ENCODE measurements at places on chromosomes 11 and 22. TPM values are rescaled to one million over a fixed set of nuclear protein-coding genes. Genes with fewer than 3 reads are reported as not detected.

MDK gene
- total RNA-seq = 34.8 TPM

OR2AT4 gene
- total RNA-seq = not detected

OR5A1 gene
- total RNA-seq = not detected

APOBEC3G gene
- 3.1 TPM for total RNA-seq

PGR gene
- under 0.01 TPM for total RNA-seq

TMPRSS13 gene
- total RNA-seq = not detected

SLC25A18 gene
- not detected for total RNA-seq

SLC7A4 gene
- total RNA-seq = not detected

DEUP1 gene
- not detected for total RNA-seq

MRGPRX4 gene
- 0.51 TPM for total RNA-seq

IRAG1 gene
- 0.63 TPM for total RNA-seq

C11orf42 gene
- not detected for total RNA-seq

SOX10 gene
- not detected for total RNA-seq

APOA5 gene
- not detected for total RNA-seq

PGA5 gene
- not detected for total RNA-seq

RAB38 gene
- total RNA-seq = 2.4 TPM

OLFML1 gene
- total RNA-seq = 0.25 TPM

OR8G5 gene
- total RNA-seq = not detected

FAM89B gene
- 12.2 TPM for total RNA-seq

DMC1 gene
- total RNA-seq = 0.90 TPM

OSM gene
- total RNA-seq = not detected

E2F8 gene
- total RNA-seq = 0.76 TPM

OR51I1 gene
- total RNA-seq = not detected

LAYN gene
- total RNA-seq = 89.7 TPM

OR8H2 gene
- total RNA-seq = not detected

MUC6 gene
- not detected for total RNA-seq

POU2AF3 gene
- not detected for total RNA-seq

C11orf16 gene
- not detected for total RNA-seq

YPEL4 gene
- 0.13 TPM for total RNA-seq

FZD4 gene
- total RNA-seq = 147 TPM

CNTN5 gene
- total RNA-seq = not detected

TP53I11 gene
- 28.8 TPM for total RNA-seq

CARD10 gene
- 55.6 TPM for total RNA-seq

OR2AG1 gene
- total RNA-seq = not detected

BLID gene
- 0.39 TPM for total RNA-seq

HBE1 gene
- total RNA-seq = not detected

PATE2 gene
- 0.13 TPM for total RNA-seq

C22orf42 gene
- total RNA-seq = not detected

COA4 gene
- total RNA-seq = 39.4 TPM

Measured in dermis microvascular lymphatic vessel endothelial cell (primary cell).